ENCODE measurements at places on chromosomes 12 and 14.

- no peak for DNase-seq
Measured at GRCh38 chr14:95979339-95980042, 59.7 kb upstream of the C14orf132 start.

DNA sequence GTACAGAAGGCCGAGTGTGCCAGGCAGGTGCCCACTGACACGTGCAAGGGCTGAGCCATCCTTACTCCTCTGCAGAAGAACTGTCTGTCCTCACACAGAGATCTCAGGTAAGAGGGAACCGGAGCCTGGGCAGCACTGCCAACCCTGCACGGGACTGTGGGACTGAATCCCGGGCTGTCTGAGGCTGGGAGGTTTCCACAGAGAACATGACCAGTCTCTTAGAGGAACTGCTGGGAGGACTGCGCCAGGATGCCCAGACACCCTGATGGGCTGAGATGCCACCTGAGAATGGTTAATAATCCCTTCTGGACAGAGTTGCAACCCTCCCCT lies 302.9 kb upstream of the SFSWAP start:
- no peak for DNase-seq

- DNase-seq: no peak
Measured at GRCh38 chr14:96205978-96206360, 1.3 kb downstream of the BDKRB2 start.

GRCh38 chr12:46522071-46522470 lies 149.5 kb upstream of the SLC38A2 start:
- no peak for DNase-seq

- no peak for DNase-seq
Measured at GRCh38 chr14:92570674-92571262, 57.2 kb downstream of the RIN3 start.

DNA sequence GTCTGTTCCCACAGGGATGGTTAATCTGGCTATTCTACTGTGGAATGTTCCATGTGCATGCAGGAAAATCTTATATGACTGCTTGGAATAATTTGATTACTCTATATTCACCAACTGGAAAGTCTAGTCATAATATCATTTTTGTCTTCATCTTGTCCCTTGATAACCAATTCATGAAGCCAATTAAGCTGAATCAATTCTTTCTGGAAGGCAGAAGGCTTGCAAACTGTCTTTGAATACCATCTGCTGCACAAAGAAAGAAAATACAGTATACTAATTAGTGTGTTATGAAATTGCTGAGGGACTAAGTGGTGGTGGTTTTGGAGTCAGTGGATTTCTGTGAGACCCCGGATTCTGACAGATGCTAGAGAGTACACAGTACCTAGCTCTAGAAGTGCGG lies 546.5 kb upstream of the MIS18BP1 start:
- DNase-seq: no peak

Data from muscle of arm (tissue), 14 donors.